ENCODE measurements at places on chromosomes 16 and 17.

DNA sequence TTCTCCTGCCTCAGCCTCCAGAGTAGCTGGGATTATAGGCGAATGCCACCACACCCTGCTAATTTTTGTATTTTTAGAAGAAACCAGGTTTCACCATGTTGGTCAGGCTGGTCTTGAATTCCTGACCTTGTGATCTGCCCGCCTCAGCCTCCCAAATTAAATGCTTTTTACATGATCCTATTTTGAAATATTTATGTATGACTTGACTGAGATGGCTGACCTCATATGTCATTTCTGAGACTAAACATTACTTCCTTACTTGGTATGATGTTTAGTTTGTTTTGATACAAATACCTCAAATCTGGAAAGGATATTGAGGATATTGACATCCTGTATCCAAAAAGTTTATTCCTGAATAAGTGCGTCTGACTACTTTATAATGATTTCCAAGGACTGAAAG, 11.9 kb downstream of the CALCOCO2 start:
- DNase-seq: no peak

DNA sequence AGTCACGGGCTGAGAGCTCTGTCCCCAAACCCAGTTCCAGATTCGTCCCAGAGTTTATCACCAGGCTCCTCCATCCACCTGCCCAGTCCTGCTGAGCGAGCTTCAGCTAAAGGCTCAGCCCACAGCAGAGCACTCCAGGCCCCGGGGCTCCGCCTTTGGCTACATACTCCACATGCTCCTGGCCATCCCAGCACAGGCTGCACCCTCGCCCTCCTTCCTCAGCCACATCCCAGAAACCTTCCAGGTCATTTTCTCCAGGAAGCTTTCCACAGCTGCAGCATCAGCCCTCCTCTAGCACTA, 4.7 kb upstream of the CD2BP2 start:
- no peak for DNase-seq

DNA sequence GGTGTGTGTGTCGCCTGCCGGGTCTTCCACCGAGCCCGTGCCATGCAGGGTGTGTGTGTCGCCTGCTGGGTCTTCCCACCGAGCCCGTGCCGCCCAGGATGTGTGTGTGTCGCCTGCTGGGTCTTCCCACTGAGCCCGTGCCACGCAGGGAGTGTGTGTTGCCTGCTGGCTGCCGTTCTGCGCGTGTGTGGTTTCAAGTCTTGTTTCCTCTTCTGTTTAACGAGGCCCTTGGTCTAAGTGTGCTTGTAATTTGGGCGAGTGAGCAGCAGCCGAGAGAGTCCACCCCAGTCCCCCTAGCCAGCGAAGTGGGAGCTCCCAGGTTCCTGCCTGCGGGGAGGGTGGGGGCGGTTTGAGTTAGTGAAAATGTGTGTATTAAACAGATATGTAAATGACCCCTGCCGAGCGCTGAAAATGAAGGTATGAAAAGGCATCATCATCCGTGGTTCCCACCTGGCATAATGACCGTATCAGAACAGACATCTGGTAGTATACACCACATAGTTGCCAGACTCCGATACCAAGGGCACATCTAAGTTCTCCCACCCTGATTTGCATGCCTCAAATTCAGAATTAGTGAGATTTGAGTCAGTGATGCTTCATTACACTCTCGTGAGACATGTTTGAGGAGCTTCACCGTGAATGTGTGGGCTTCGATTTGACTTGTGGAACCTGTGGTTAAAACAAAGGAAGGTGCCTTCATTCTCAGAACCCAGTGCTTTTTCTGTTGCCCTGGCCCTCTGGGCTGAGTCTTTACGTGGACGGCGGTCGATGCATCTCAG, 114.5 kb upstream of the CHMP6 start:
- DNase-seq: no peak

- no peak for DNase-seq
Measured at GRCh38 chr16:2964475-2965336, 631 bp downstream of the KREMEN2 start.

DNA sequence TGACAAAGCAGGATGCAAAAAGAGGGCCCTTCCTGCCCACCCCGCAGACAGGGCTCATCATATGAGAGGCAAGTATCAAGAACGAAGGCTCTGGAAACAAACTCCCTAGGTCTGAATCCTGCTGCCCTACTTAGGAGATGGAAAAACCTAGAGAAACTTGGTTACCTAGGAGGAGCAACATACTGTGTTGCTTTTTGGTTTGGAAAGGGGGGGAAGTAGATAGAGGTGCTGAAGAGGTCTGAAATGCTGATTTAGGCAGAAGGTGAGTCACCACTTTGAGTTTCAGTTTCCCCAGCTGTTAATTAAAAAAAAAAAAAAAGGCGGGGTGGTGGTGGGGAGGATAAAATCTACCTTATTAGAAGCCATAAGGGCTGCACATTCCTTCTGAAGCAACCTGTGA, 1.5 kb downstream of the N4BP1 start:
- no peak for DNase-seq

DNA sequence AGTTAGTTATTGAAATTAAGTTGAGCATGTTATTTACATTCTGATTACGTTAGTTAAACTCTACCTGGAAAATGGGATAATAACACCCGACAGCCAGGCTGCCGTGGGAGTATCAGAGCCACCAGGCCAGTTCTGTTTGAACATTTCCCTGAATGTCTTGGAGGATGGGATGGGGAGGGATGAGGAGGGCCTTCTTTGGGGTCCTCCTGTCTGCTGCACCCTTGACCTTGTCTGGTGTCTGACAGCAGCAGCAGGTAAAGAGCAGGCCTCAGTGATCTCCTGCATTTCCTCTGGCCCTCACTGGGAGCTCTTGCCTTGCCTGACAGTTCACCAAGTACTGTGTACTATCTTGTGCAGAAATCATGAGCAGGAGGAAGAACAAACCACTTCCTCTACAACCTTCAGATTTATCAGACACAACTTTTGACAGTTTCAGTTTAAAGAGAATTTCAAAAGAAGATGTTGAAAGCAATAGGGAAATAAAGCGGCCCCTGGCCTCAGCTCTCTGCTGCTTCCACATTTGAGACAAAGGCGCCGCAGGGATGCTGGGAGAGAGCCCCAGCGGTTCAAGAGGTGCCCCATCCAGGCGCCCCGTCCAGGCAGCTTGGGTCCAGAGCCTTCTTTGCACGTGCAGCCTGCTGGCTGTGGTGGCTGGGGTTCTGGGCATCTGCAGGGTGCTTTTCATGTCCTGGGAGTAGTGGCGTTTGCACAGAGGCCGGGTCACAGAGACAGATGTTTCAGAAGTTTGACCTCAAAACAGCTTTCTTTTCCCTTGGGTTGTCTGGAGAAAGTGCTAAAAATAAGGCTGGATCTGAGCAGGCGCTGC, 25.3 kb downstream of the CMIP start:
- DNase-seq: no peak

DNA sequence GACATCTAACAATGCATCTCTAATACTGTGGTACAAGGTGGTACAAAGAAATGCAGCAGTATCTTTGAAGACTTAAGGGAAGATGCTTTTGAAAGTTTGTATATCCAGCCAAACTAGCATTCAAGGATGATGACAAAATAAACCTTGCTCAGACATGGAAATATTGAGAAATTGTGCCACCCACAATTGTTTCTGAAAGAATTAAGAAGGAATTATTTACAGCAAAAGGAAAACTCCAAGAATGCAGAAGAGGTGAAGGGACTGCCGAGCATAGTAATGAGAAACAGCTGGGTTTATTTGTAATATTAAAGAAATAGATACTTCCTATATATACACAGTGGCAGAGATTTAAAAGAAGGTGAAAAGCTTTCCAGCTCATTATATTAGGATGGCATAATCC, 29.5 kb downstream of the PMFBP1 start:
- DNase-seq: no peak

DNA sequence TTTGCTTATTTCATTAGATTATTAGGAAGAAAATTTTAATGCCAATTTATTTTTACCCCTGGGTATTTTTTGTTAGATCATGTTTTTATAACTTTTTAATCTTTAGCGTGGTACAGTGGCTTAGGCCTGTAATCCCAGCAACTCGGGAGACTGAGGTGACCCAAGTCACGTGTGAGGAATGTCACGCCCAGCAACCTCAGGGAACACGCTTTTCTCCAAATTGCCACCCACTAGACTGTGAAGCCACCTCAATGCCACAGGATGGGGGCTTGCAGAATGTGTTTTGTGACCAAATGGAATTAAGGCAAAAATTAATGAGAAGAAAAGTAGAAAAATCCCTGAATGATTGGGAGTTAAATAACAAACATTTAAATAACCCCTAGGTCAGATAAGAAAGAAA, 141.8 kb downstream of the LAT start:
- no peak for DNase-seq

DNA sequence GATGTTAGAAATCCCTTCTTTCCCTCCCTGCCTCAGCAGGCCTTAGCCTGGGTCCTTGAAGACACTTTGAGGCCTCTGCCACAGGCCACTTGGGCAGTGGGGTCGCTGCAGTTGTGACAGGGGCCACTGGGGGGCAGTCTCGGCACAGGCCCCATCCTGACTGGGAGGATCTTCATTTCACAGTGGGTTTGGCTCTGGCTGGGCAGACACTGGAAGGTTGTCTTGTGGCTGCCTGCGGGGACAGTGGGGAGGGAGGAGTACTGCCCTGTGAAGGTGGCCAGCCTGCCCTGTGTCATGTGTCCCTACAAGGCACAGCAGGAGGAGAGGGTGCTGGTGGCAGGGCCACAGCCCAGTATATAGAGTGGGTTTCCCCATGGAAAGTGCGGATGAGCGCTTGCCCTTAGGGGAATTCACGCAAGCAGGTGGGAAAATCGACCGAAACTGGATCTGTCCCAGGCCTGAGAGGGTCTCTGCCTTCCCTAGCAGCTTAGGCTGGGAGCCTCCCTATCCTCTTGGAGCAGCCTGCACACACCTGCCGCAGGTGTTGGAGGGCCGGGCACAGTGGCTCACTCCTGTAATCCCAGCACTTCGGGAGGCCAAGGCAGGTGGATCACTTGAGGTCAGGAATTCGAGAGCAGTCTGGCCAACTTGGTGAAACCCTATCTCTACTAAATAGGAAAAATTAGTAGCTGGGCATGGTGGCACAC, 28.8 kb downstream of the GINS2 start:
- peak; percentile 42 for DNase-seq

GRCh38 chr16:19599968-19600716, 44.6 kb downstream of the VPS35L start:
- DNase-seq: no peak

DNA sequence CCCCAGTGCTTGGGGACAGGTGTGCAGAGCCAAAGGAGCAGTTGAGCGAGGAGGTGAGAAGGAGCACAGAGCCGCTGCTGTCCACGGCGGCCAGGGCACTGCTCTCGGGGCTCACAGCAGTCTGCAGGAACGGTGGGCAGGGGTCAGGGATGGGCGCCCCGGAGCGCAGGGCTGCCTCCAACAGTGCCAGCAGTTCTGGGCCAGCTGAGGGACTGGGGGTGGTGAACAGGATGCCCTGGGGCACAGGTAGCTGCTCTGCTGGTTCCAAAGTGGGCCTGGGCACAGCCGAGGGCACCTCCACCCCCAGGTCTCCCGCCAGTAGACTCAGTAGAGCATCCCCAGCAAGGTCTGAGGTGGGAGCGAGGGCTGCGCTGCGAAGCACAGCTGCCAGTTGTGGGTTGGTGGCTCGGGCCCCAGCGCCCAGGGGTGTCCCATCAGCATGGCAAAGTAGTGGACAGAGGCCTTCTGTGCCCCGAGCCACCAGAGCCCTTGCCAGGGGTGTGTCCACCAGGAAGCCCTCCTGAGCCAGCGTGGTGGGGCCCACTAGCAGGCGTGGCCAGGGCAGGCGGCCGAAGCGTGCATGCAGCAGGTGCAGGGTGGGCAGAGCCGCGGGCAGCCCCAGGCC, 1.9 kb downstream of the GGT6 start:
- no peak for DNase-seq

DNA sequence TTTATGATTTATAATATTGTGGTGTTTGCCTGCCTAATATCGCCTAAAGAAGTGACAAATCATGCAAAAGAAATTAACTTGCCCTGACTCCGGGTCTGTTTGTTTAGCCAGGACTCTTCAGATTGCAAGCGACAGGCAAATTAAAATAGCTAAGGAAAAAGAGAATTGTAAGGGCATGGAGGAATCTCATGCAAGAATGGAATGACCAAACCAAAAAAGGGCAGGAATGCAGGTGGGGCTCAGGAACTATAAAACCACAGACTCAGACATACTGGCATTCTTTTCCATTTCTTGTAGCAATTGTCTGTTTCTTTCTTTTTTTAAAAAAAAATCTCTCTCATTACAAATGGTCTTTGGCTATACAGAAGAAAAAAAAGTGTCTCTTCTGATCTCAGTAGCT, 188.1 kb upstream of the XYLT1 start:
- DNase-seq: no peak

DNA sequence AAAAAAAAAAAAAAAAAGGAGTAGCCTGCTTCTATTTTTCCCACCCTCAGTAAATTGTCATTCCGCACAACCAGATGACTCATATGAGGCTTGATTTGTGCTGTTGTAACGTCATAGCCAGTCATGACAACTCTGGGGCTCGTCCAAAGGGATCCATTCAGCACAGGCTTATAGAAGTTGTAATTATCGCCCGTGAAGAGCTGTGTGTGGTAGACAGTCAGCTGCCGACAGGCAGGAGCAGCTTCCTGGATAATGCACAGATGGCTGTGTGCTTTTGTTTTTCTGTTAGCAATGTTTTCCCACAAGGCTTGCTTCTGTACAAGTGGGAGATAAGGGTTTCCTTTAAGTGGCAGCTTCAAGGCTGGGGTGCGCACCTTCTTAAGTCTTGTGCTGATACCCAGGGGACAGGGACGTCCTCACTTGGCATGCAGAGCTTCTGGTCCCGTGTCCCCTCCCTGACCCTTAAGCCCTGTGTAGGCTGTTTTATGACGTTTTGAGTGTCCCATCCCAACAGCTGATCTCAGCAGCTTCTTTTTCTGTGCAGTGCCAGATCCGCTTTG, 26.0 kb downstream of the SNX29 start:
- no peak for DNase-seq

- no peak for DNase-seq
Measured at GRCh38 chr17:1271030-1271423, 783 bp downstream of the BHLHA9 start.

DNA sequence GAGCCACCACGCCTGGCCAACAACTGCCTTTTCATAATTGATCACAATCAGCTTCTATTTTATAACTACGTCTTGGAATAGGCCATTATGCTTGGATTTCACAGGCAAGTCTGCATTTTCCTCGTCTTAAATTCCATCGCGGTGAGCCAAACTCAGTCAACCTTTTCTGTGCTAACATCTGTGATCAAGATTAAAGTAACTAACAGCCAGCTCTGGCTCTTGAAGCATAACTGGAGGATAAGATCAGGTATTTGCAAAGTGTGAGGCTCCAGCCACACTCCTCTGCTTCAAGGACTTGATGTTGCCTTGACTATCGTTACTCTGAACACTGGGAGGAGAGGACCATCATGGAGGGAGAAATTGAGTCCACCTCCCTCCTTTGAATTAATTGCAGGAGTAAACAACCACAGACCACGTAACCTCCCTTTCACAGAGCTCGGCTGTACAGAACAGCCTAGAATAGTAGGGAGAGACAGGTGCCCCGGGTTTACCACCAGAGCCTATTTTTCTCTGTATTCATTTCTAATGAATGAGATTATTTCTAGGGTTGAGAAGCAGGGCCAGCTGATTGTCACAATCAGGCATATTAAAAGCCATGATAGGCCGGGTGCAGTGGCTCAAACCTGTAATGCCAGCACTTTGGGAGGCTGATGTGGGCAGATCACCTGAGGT, 143.0 kb downstream of the XYLT1 start:
- DNase-seq: no peak

- no peak for DNase-seq
Measured at GRCh38 chr17:73742948-73743381, 98.7 kb upstream of the SDK2 start.

GRCh38 chr17:57415751-57416207, 159.5 kb downstream of the MSI2 start:
- DNase-seq: no peak

Measured in activated T-helper 1 cell treated with anti-CD3 and anti-CD28 coated beads, Interleukin-2, amount 50 U/mL, for 16 hours (primary cell).